ENCODE measurements at places on chromosomes 5 and 9. TPM values are rescaled to one million over a fixed set of nuclear protein-coding genes. Genes with fewer than 3 reads are reported as not detected.

The ARHGEF28 gene
- total RNA-seq = 8.4 TPM

The ANKRD34B gene
- total RNA-seq = under 0.01 TPM

The SLIT3 gene
- total RNA-seq = 7.8 TPM

The PCDHAC1 gene
- 0.52 TPM for total RNA-seq

The PCDHA1 gene
- total RNA-seq = not detected

The DNM1 gene
- total RNA-seq = 20.4 TPM

The BRD3 gene
- total RNA-seq = 20.9 TPM

The ARID3C gene
- total RNA-seq = not detected

The HRH2 gene
- total RNA-seq = 1.0 TPM

The LCN12 gene
- total RNA-seq = not detected

The C9orf50 gene
- not detected for total RNA-seq

The RASEF gene
- total RNA-seq = under 0.01 TPM

The LRRC70 gene
- total RNA-seq = 5.7 TPM

The NKD2 gene
- total RNA-seq = 1.6 TPM

The PCDHGB4 gene
- 4.7 TPM for total RNA-seq

The GDNF gene
- 0.52 TPM for total RNA-seq

The DRD1 gene
- total RNA-seq = not detected

The ZNF462 gene
- 28.7 TPM for total RNA-seq

The PCDHB16 gene
- total RNA-seq = 1.6 TPM

The NIM1K gene
- 0.52 TPM for total RNA-seq

The SLU7 gene
- 16.2 TPM for total RNA-seq

The PWWP2A gene
- 13.0 TPM for total RNA-seq

The TRMT10B gene
- 2.1 TPM for total RNA-seq

The KIAA0825 gene
- 5.2 TPM for total RNA-seq

Data from skeletal muscle tissue (tissue), 5 donors.